Glutamatergic neuron (in vitro differentiated cells): ENCODE measurements at places on chromosomes 4 and X.

GRCh38 chr4:110754716-110755115 is 131.8 kb upstream of the PITX2 start:
- no peaks in the 10 kb centered on the region for H3K36me3 ChIP-seq
- H3K27me3 ChIP-seq = no peaks in the 10 kb centered on the region
- H3K4me1 ChIP-seq = no peaks in the 10 kb centered on the region

DNA sequence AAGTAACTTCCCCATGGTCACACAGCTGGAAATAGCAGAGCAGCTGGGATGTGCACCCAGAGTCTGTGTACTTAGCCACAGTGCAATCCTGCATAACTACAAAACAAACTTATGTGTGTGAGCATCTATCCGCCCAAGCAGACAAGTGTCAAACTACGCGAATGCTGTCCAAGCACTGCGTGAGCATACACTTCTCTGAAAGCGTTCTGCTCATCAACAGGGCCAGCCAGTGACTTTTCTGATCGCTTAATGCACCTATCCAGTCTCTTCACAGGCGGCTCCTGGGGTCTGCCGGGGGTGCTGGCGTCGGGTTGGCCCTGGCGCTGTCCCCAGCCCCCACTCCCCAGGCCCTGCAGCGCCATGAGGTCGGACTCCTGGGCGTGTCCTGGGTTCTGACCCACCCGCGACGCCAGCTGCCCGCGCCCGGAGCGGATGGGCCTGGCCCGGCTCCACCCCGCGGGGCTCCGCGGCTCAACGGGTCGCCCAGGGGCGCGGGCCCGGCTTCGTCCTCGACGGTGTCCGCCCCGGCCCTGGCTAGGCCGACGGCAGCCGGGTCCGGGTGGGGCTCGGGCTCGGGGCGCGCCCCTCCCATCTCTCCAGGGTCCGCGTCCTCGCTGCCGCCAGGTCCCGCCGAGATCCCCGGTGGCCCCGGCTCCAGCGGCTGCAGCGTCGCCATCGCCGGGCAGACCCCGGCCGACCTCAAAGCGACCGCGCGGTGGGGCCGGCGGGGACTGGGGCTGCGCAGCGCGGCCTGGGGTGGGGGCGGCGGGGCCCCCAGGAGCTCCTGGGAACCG is 1.3 kb upstream of the ZNF141 start:
- peaks cover 2% of the 10 kb centered on the region for H3K27me3 ChIP-seq
- peaks cover 9% of the 10 kb centered on the region for H3K4me1 ChIP-seq
- peaks cover 12% of the 10 kb centered on the region for H3K36me3 ChIP-seq
- peak overlapping the region; percentile 80 for H3K27ac ChIP-seq
- peak; percentile 47 for DNase-seq
- H3K4me3 ChIP-seq = peak overlapping the region; percentile 89

- no peaks in the 10 kb centered on the region for H3K36me3 ChIP-seq
- peaks cover 5% of the 10 kb centered on the region for H3K4me1 ChIP-seq
Observed at GRCh38 chrX:150363561-150364346, 637 bp downstream of the MAMLD1 start.

DNA sequence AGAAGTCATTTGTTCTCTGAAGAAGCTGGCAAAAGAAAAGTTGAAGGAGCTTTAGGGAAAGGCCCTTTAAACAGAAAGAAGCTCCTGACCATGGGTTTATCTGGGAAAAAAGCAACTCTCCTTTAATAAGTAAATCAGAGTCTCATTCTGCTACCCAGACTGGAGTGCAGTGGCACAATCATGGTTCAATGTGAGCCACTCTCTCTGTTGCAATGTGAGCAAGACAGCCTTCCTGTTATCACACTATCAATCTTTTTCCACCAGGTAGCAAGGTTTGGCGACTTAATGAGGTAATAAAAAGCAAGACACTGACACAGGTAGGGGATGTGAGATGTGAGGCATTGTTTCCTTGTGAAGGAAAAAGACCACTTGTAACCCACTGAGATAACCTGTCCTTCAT is 111.3 kb downstream of the SYNPO2 start:
- H3K27me3 ChIP-seq = no peaks in the 10 kb centered on the region
- no peak overlapping the region for H3K27ac ChIP-seq
- H3K4me3 ChIP-seq = no peak overlapping the region
- H3K4me1 ChIP-seq = no peaks in the 10 kb centered on the region
- H3K36me3 ChIP-seq = no peaks in the 10 kb centered on the region
- DNase-seq = no peak

DNA sequence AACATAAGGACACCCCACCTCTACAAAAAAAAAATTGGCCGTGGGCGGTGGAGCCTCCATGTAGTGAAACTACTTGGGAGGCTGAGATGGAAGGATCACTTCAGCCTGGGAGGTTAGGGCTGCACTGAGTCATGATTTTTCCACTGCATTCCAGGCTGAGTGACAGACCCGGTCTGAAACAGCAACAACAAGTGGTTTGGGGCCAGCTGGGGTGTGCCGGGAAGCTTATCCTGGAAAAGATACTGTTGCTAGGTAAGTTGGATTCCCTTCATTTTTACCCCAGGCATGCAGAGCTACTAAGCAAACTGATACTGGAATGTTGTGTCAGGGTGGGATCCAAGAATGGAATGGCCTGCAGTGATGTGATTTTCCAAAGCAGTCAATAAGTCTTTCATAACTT is 57.0 kb downstream of the XAGE2 start:
- H3K36me3 ChIP-seq = no peaks in the 10 kb centered on the region
- H3K4me1 ChIP-seq = no peaks in the 10 kb centered on the region
- H3K27me3 ChIP-seq = no peaks in the 10 kb centered on the region
- DNase-seq = no peak
- H3K27ac ChIP-seq = no peak overlapping the region

GRCh38 chr4:174674305-174674840 is 152.1 kb upstream of the HPGD start:
- H3K27me3 ChIP-seq = peaks cover 2% of the 10 kb centered on the region
- H3K4me3 ChIP-seq = no peak overlapping the region
- H3K4me1 ChIP-seq = no peaks in the 10 kb centered on the region
- DNase-seq = no peak

GRCh38 chr4:2924286-2924685 is 38.9 kb downstream of the NOP14 start:
- peak overlapping the region; percentile 59 for H3K27ac ChIP-seq
- DNase-seq = no peak
- H3K4me3 ChIP-seq = no peak overlapping the region
- H3K36me3 ChIP-seq = peaks cover 20% of the 10 kb centered on the region
- peaks cover 4% of the 10 kb centered on the region for H3K27me3 ChIP-seq
- peaks cover 18% of the 10 kb centered on the region for H3K4me1 ChIP-seq

- no peak for DNase-seq
- H3K27me3 ChIP-seq = no peaks in the 10 kb centered on the region
- peaks cover 11% of the 10 kb centered on the region for H3K36me3 ChIP-seq
- H3K4me3 ChIP-seq = no peak overlapping the region
- no peaks in the 10 kb centered on the region for H3K4me1 ChIP-seq
Observed at GRCh38 chr4:120561648-120562047, 360.9 kb downstream of the PRDM5 start.

DNA sequence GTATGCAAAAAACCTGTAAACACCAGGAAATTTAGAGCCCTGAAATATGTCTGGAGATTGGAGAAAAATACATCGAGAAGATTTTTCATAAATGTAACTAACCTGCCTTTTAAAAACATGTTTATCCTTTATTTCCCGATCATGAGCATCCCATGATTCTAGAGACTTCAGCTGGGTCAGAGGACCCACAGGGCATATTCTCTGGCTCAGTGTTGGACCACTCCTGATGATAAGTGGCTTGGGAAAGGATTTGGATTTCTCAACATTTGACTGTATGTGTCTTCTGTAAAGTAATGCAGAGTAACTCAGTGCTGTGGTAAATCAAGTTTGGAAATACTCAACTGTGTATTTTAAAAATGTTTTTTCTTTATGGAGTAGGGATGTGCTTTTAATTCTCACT is 40.0 kb upstream of the ANK2 start:
- peak overlapping the region; percentile 97 for H3K27ac ChIP-seq
- peaks cover 7% of the 10 kb centered on the region for H3K27me3 ChIP-seq
- H3K4me3 ChIP-seq = peak overlapping the region; percentile 59
- no peak for DNase-seq

DNA sequence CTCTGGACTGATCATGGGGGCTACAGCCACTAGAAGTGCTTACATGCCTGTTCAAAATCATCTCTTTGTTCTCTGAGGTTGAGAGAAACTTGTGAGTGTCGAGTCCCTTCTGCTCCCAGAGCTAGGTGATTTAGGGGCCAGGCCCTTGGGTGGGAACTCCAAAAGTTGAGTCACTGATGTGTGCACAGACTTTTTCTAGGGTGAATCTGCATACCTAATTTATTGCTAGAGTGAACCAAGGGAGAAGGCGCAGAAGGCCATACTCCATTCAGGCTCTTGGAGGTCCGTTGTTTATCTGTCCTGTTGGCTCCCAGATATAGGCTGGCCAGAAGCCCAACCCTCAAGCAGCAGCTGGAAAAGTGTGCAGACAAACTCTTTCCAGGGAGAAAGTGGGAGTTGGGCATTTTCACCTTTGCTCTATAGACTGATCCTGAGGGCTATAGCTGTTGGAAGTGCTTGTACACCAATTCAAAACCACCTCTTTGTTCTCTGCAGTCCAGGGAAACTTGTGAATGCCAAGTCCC is 80.8 kb upstream of the ARX start:
- no peak overlapping the region for H3K4me3 ChIP-seq
- H3K4me1 ChIP-seq = no peaks in the 10 kb centered on the region
- H3K27me3 ChIP-seq = no peaks in the 10 kb centered on the region
- no peak overlapping the region for H3K27ac ChIP-seq

DNA sequence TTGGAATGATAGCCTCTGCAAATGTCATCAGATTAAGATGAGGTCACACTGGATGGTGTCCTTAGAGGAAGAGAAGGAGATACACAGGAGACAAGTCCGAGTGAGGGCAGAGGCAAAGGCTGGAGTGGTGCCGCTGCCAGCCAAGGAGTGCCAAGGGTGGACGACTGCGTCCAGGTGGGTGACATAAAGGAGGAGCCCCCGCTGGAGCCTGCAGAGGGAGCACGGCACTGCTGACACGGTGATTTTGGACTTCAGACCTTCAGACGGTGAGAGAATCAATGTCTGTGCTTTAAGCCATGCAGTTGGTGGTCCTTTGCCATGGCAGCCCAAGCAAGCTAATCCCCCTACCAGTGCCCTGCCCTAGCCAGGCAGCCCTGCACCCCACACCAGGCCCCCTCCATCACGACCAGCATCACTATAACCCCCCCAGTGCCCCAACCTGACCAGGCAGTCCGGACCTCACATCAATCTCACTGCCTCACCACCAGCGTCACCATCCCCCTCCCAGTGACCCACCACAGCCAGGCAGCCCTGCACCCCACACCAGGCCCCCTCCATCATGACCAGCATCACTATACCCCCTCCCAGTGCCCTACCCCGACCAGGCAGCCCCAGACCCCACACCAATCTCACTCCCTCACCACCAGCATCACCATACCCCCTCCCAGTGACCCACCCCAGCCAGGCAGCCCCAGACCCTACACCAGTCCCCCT is 130.0 kb downstream of the HMX1 start:
- no peak for DNase-seq
- no peak overlapping the region for H3K4me3 ChIP-seq
- H3K36me3 ChIP-seq = no peaks in the 10 kb centered on the region
- peaks cover 7% of the 10 kb centered on the region for H3K27me3 ChIP-seq
- no peak overlapping the region for H3K27ac ChIP-seq
- H3K4me1 ChIP-seq = peaks cover 7% of the 10 kb centered on the region

- H3K36me3 ChIP-seq = no peaks in the 10 kb centered on the region
- H3K27me3 ChIP-seq = no peaks in the 10 kb centered on the region
- no peak overlapping the region for H3K27ac ChIP-seq
- H3K4me1 ChIP-seq = no peaks in the 10 kb centered on the region
Observed at GRCh38 chrX:105462186-105462585, 241.7 kb upstream of the TEX13A start.

DNA sequence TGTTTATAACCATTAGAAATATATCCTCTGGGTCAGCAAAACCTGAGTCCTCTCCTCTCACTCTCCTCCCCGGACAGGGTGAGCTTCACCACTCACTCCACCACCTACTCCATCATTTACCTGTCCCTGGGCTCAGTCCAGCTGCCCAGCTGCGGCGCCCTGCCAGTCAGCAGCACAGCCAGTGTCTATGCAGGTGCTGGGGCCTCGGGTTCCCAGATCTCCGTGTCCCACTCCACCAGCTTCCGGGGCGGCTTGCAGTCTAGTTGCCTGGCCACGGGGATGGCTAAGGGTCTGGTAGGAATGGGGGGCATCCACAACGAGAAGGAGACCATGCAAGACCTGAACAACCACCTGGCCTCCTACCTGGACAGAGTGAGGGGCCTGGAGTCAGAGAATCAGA is 662.2 kb upstream of the ACTRT1 start:
- no peak for DNase-seq
- H3K4me1 ChIP-seq = no peaks in the 10 kb centered on the region
- H3K36me3 ChIP-seq = no peaks in the 10 kb centered on the region
- no peaks in the 10 kb centered on the region for H3K27me3 ChIP-seq
- no peak overlapping the region for H3K4me3 ChIP-seq

DNA sequence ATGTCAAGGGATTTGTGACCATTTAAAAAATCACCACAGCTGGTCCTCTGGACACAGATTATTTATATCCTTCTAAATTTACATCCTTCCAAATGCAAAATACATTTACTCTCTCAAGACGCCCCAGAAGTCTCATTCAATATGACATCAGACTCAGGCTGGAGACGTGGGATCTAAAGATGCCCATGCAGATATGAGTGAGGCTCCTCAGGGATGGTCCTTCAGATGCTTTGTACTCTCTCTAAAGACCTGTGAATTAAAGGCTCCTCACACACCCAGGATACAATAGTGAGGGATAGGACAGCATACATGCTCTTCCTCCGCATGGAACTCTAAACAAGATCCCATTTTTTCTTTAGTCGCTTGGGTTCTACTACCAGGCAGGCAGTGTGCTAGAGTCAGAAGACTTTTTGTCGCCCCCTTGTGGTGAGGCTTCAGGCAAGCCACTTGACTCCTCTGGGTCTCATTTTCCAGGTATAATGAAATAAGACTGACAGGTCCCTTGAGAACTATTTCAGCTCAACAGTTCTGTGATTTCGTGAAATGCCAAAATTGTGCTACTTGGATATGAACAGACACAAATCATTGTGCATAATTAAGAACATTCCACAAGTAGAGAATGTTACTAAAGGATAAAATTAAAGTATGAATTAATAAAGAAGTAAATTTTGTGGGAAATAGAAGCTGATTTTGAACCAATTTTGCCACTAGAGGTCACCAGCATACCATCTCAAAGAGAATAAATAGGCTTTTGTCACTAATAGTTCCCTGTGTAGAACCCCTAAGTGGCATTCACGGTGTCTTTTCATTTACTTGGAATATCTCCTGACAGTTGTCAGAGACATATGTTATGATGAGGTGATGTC is 13.7 kb upstream of the SCOC start:
- H3K4me3 ChIP-seq = no peak overlapping the region
- H3K27ac ChIP-seq = no peak overlapping the region

DNA sequence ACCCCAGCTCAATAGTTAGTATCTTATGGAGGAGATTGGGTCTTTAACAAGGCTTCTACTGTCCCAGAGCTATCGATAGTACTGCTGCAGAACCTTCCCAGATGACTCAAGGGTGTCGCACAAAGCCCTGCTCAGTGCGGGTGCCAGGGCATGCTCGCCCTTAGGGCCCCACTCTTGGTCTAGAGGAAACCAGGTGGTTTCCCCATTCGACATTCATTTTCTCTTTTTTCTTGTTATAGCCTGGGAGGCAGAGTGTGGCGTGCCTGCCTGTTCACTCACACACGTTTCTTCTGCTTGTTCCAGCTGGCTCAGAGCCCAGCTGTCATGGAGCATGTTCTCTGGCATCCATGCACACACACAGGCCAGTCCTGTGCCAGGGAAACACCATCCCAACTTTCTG is 144.5 kb downstream of the SMIM20 start:
- no peak overlapping the region for H3K4me3 ChIP-seq
- no peak overlapping the region for H3K27ac ChIP-seq
- no peak for DNase-seq
- H3K27me3 ChIP-seq = peaks cover 2% of the 10 kb centered on the region
